Transverse colon (tissue), 4 donors: ENCODE measurements at places on chromosomes 5 and 9. TPM values are rescaled to one million over a fixed set of nuclear protein-coding genes. Genes with fewer than 3 reads are reported as not detected.

DNA sequence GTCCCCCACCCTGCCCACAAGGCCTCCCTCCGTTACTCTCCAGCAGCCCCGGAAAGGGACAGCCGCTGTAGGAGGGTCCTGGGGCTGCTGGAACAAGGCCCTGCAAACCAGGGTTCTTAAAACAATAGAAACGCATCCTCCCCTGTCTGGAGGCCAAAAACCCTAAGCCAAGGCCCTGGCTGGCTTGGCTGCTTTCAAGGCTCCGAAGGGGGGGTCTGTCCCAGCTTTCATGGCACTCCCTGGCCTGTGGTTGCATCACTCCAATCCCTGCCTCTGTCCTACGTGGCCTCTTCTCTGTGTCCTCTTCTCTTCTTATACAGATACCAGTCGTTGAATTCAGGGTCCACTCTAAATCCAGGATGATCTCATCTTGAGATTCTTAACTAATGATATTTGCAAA lies 7.4 kb upstream of the UBAC1 start:
- H3K27me3 ChIP-seq, result no peaks in the 10 kb centered on the region
- H3K4me3 ChIP-seq, result no peak overlapping the region
- H3K4me1 ChIP-seq, result peaks cover 2% of the 10 kb centered on the region

DNA sequence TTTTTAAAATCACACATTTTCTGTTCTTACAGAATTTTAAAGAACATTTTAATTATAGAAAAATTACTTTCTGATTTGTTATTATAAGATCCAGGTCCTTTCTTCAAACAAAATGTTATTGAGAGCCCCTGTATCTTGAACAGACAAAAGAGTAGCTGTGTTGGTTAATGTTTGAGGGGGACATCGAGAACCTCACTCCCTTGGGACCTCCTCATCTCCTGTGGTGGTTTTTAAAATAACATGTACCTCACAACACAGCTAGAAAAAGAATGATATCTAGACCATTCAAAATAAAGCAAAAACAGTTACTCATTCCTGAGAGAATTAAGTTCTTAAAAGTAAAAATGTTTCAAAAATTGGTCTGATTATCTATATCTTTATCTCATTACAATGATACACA lies 54.7 kb downstream of the VCAN start:
- H3K27ac ChIP-seq, result no peak overlapping the region
- no peaks in the 10 kb centered on the region for H3K27me3 ChIP-seq
- no peak overlapping the region for H3K4me3 ChIP-seq
- H3K4me1 ChIP-seq, result no peaks in the 10 kb centered on the region

GRCh38 chr5:141875795-141876627 lies 2.2 kb downstream of the PCDH1 start:
- H3K27me3 ChIP-seq, result peaks cover 41% of the 10 kb centered on the region
- peak overlapping the region; percentile 96 for H3K27ac ChIP-seq
- DNase-seq, result peak; percentile 86
- H3K4me1 ChIP-seq, result peaks cover 35% of the 10 kb centered on the region
- H3K36me3 ChIP-seq, result no peaks in the 10 kb centered on the region

DNA sequence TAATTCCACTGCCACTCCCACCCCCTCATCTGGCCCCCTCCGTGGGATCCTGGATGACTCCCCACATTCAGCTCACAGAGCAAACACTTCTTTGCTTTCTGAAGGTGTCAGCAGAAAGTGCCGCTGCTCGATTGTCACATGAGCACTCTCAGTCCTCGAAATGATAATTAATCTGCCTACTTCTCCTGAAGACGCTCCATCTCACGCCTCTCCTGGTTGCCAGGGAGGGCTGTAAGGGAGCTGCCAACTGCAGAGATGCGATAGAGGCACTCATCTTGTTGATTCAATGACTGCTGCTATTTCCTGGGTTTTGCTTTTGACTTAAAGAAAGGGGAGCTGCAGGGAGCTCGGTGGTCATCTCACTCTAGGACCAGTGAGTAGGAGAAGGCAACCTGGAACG lies 206.5 kb downstream of the DAB2IP start:
- no peak for DNase-seq
- H3K36me3 ChIP-seq, result no peaks in the 10 kb centered on the region
- no peak overlapping the region for H3K4me3 ChIP-seq

DNA sequence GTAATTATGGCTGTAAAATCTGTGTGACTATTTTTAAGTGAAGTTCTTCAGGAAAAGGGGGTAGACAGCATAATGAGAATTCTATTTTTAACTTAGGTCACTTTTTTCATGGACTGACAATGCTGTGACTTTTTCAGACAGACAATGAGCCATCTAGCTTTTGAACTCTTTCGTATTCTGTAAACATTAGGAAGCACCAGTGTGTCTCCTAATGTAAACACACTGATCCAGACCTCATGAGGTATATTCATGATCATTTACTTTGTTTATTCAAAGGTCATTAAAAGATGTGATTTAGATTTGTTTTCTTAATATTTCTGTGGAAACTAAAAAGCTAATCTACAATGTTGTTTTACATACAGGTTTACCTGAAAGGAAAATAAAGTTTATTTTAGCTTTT lies 352.6 kb downstream of the ADGRV1 start:
- H3K27ac ChIP-seq, result no peak overlapping the region
- DNase-seq, result no peak
- no peak overlapping the region for H3K4me3 ChIP-seq
- H3K36me3 ChIP-seq, result no peaks in the 10 kb centered on the region
- H3K4me1 ChIP-seq, result no peaks in the 10 kb centered on the region

GRCh38 chr5:116462500-116462899 lies 112.1 kb downstream of the SEMA6A start:
- no peak for DNase-seq
- H3K27me3 ChIP-seq, result no peaks in the 10 kb centered on the region
- no peak overlapping the region for H3K4me3 ChIP-seq
- H3K4me1 ChIP-seq, result no peaks in the 10 kb centered on the region

DNA sequence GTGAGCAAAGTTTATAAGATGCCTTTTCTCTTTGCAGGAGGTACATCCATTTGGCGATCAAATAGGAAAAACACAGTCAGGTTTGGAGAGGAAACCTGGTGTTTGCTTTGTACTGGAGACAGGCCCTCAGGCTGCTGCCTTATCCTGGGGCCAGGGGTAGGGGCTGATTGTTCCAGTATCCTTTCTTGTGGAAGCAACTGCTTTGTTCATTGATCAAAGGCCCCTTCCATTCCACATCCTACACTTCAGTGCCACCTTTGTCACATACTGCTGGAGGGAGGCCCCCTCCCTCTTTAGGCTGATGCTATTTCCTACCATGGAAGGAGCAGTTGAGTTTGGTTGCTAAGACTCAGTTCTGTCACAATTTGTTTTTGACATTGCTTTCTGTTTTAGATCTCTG lies 778.1 kb downstream of the TLR4 start:
- H3K27me3 ChIP-seq, result no peaks in the 10 kb centered on the region
- DNase-seq, result no peak
- no peak overlapping the region for H3K4me3 ChIP-seq
- no peak overlapping the region for H3K27ac ChIP-seq
- H3K4me1 ChIP-seq, result no peaks in the 10 kb centered on the region

DNA sequence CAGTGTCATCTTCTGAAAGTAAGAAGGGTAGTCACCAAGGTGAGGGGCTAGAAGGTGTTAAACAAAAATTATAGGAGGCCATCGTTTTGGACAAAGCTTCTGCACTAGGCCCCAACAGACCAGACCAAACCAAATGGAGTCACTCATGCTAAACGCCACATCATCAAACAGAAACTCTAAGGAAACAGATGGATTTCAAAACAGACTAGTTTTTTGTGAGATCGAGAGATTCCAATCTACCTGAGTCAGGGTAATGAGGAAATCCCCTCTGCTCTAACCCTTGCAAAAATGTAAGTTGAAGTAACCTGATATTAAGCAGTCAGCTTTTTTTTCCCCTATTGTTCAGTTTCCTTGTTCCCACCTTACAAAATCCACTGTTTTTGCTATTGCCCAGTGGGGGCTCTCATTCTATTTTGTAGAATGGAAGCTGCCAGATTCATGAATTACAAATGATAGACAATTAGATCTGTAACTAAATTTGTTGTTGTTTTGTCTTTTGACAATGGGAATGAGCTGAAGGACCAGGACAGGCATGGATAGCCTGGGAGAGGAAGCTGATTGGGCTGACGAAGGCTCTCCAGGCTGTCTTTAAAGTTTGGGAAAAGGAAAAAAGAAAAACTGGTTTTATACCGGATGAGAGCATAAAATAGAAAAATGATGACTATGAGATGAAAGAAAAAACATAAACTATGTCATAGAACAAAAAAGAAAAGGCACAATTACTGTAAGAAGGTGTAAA lies 94.7 kb upstream of the ADAMTSL1 start:
- DNase-seq, result no peak
- no peaks in the 10 kb centered on the region for H3K27me3 ChIP-seq
- H3K4me1 ChIP-seq, result no peaks in the 10 kb centered on the region
- H3K4me3 ChIP-seq, result no peak overlapping the region
- H3K27ac ChIP-seq, result no peak overlapping the region

- H3K27ac ChIP-seq, result no peak overlapping the region
- no peaks in the 10 kb centered on the region for H3K4me1 ChIP-seq
- H3K27me3 ChIP-seq, result no peaks in the 10 kb centered on the region
- DNase-seq, result no peak
- H3K36me3 ChIP-seq, result no peaks in the 10 kb centered on the region
Measured at GRCh38 chr5:170067152-170067551, 38.5 kb upstream of the FOXI1 start.

Gene SLC34A3
- not detected for total RNA-seq

Gene COMMD10
- 83.8 TPM for total RNA-seq

Gene SAXO1
- not detected for total RNA-seq
